ENCODE measurements at places on chromosomes 16 and 17.
A peak's percentile ranks its signal among the peaks of the same experiment; 100 is the strongest.

DNA sequence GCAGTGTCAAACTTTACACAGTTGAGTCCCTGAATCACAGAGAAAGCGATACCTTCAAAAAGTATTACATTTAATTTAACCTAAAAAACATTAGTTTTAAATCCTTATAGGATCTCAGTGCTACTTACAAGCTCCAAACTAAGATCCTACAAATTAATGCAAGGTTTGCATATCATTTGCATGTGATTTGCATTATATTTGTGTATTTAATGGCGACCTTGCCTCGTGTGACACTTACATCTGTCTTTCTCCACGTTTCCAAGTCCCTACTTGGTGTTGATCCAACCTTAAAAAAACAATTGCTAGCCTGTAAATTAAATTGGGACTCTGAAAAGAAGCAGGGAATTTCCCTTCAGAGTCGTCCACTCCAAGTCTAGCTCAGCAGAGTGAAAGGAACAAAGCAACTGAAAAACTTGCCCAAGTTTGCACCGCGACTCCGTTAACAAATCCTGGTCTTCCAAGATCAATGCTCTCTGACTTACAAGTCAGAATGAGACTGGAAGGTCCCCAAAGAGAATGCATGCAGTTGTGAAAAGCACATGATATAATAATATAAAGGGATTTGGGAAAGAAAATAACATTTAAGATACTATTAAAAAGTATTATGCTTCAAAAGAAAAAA lies 739 bp upstream of the FAM117A start:
- DNase-seq: no peak

- DNase-seq: peak; percentile 98
Observed at GRCh38 chr16:75244844-75245758, 6.3 kb downstream of the BCAR1 start.

DNA sequence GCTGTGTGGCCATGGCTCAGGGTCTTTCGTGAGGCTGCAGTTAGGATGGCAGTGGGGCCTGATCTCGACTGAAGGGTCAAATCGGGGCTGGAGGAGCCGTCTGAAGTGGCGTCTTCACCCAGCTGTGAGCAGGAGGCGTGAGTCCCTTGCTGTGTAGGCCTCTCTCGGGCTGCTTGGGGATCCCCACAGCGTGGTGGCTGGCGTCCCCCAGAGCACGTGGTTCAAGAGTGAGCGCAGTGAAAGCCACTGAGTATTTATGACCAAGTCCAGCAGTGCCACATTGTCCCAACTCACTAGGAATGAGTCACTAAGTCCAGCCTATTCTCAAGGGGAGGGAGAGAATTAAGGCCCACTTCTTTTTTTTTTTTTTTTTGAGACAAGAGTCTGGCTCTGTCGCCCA lies 11.7 kb upstream of the TCF25 start:
- DNase-seq: no peak

- no peak for DNase-seq
Observed at GRCh38 chr16:6576606-6577005, 756.0 kb upstream of the RBFOX1 start.

DNA sequence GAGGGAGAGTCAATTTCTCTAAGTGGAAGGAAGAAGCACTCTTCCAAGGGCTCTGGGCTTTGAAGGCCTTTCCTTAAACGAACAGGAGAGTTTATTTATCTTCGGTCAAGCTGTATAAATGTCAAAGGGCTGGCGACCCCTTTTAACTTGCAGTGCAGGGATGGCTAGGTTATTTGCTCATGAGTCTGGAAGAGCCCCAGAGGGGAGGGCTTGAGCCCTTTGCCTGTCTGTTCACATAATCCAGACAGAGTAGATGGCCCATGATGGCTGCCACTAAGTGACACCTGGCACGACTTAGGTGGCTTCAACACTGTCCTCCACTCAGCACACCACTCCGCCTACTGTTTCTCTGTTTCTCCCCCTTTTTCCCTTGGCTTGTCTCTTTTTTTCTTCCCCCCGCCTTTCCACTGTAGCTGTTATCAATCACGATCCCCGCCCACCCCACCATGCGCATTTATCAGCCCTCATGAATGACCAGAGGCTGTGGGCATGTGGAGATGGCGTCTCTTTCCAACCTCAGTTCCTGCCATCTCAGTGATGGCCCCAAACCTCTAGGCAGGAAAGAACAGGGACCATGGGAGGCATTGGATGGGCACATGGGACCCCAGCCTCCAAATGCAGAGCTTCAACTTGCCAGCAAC lies 408.7 kb upstream of the TNRC6C start:
- no peak for DNase-seq

DNA sequence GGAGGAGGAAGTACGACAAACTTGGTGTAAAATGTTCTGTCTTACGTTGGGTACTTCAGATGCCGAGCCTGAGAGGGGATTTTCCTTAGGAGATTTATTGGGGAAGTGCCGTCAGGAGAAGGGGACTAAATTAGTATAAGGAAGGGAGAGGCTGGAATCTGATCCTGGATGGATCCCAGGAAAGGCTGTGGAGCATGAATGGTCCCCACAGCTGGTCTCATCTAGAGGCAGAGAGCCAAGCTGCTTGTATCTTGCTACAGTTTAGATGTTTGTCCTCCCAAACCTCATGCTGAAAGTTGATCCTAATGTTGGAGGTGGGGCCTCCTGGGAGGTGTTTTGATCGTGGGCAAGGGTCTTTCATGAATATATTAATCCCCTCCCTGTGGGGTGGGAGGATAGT lies 798.4 kb upstream of the EEF2KMT start:
- no peak for DNase-seq

GRCh38 chr17:3799181-3799945 lies 1.6 kb downstream of the ITGAE start:
- DNase-seq: peak; percentile 25

All from myocyte (in vitro differentiated cells).